ENCODE measurements at places on chromosomes 1 and 21. TPM values are rescaled to one million over a fixed set of nuclear protein-coding genes. Genes with fewer than 3 reads are reported as not detected.

DNA sequence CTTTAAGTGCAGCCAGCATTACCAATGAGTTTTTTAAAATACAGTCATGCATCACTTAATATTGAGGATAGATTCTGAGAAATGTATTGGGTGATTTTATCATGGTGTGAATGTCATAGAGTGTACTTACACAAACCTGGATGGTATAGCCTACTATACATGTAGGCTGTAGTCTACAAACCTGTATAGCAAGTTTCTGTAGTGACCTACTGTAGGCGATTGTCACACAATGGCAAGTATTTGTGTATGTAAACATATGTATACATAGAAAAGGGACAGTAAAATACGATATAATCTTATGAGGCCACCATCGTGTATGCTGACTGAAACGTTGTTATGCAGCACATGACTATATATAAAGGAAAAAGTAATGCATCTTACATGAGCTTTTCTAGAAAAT is 48.2 kb downstream of the RPE65 start:
- DNase-seq, result no peak

Gene ICOSLG
- total RNA-seq, result 2.1 TPM

DNA sequence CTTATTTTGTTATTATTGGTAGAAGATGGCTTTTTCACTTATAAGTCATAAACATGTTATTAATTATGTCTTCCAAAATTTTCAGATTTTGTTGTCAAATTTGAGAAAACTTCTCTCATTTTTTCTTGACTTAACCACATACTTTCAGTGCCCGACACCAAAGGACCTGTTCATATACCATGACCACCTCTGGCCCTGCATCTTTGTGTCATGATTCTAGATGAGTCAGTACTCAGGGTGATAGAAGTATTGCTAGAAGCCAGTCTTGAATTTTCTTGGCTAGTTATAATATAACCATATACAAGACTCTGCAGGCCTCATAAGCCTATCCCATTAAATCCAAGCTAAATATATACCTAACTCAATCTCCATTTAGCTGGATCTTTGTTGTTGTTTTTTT is 35.4 kb upstream of the DPH5 start:
- no peak for DNase-seq

- no peak for DNase-seq
These were observed 762.5 kb upstream of the TPTE start for GRCh38 chr21:9758888-9759287.

DNA sequence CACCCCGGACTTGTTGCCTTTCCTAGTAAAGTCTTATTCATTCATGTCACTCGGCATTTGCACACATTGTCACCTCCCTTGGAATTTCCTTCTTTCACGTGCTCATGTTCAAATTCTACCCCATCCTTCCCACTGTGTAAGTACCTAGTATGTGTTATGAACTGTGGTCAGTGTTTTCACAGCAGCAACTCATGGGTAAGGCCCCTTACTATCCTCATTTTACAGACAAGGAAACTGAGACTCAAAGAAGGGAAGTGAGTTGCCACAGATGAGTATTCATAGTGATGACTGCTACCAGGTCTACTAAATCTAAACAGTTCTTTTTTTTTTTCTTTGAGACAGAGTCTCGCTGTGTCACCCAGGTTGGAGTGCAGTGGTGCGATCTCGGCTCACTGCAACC is 10.5 kb downstream of the CITED4 start:
- no peak for DNase-seq

Gene SYCP1
- total RNA-seq, result not detected

GRCh38 chr1:74590288-74590687 is 77.9 kb upstream of the LRRC53 start:
- no peak for DNase-seq

GRCh38 chr1:199112365-199112764 is 473.5 kb downstream of the PTPRC start:
- DNase-seq, result no peak

Gene SH2D5
- total RNA-seq, result not detected

DNA sequence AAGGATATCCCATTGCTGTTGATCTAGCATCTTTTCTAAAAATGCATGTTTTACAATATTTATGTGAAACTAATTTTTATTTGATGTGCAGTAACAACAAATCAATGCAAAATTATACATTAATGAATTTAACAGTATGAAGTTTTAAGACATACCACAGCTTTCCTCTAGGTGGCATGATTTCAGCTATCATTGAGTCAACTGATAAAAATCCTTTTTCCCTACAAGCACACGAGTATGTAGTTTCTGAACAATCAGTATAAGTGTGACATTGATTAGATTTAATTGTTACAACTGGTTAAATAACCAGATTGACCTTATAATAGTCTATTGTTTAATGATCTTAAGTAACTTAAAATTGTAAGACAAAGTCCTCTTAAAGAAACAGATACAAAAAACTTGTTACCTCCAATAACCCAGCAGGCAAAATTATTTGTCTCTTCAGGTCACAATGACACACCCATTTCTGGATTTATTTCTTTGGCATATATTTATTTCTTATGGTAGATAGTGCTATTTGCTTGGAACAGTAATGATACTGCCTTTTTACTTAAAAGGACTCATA is 5.8 kb upstream of the TGFB2 start:
- DNase-seq, result no peak

Gene SPATA21
- total RNA-seq, result not detected

GRCh38 chr1:92211166-92211565 is 6.5 kb upstream of the C1orf146 start:
- no peak for DNase-seq

Data from activated naive CD4-positive, alpha-beta T cell treated with anti-CD3 and anti-CD28 coated beads, Interleukin-2, amount 50 U/mL, for 72 hours (primary cell).